ENCODE measurements at places on chromosomes 16 and 17. TPM values are rescaled to one million over a fixed set of nuclear protein-coding genes. Genes with fewer than 3 reads are reported as not detected.
A peak's percentile ranks its signal among the peaks of the same experiment; 100 is the strongest.

DNA sequence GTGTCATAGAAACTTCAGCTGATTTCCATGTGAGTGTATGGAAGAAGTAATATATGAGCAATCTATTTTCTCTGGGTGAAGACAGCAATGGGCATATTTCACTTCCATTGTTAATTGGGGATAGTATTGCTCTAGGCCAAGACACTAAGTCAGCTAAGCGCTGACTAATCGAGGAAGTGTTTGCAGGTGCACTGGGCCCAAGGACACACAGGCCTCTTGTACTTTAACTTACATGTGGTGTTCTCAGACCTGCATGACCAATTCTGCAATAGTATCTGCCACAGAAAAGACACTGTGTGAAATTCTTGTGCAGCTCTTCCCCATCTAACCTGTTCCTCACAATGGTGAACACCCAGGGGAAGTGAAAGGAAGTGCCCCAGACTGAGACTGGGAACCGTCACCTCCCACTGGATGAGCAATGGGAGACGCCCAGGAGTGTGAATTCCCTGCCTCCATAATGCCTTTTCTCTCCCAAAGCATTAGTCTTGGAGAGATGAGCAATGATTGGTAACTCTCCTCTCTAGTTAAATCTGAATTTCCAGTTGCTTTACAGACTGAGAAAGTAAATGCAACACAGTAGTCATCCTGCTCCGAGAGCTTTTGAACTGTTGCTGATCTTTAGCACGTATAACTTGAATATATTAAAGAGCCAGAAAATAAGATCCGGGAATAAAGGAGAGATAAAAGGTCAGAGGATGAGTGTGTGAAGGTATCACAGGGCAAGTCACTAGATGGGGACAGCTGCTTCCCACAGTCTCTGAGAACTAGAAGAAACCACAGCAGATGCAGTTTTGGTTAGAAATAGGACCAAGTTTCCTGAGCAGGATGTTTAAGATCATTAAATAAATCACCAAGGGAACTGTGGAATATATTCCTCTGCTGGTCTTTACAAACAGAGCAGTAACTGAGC lies 82.6 kb downstream of the CDK5R1 start:
- no peaks in the 10 kb centered on the region for H3K27me3 ChIP-seq
- DNase-seq: no peak
- H3K27ac ChIP-seq: no peak overlapping the region
- H3K36me3 ChIP-seq: peaks cover 4% of the 10 kb centered on the region

DHX8 gene
- 16.5 TPM for polyA plus RNA-seq

- H3K27me3 ChIP-seq: no peaks in the 10 kb centered on the region
- no peak for DNase-seq
- H3K36me3 ChIP-seq: peaks cover 3% of the 10 kb centered on the region
- H3K4me3 ChIP-seq: no peak overlapping the region
Measured at GRCh38 chr17:16877099-16877498, 94.8 kb downstream of the TNFRSF13B start.

DNA sequence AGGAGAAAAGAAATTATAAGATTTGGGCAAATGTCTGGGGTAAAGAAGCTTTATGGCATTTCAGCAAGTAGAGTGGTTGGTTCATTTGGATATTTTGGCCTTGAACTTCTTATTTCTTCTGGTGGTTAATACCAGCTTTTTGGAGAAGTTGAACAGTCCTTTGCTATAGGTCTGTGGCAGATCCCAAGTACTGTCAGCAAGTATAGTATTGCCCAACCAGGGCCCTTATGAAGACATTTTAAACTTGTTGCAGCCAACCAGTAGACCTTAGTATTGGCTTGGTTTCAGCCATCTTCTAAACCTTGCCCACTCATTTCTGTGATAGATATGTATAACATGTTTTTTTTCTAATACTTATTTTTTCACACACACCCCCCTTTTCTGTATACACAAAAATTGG lies 2.2 kb downstream of the SP2 start:
- DNase-seq: no peak
- H3K36me3 ChIP-seq: no peaks in the 10 kb centered on the region
- no peak overlapping the region for H3K27ac ChIP-seq
- peaks cover 72% of the 10 kb centered on the region for H3K4me1 ChIP-seq

DNA sequence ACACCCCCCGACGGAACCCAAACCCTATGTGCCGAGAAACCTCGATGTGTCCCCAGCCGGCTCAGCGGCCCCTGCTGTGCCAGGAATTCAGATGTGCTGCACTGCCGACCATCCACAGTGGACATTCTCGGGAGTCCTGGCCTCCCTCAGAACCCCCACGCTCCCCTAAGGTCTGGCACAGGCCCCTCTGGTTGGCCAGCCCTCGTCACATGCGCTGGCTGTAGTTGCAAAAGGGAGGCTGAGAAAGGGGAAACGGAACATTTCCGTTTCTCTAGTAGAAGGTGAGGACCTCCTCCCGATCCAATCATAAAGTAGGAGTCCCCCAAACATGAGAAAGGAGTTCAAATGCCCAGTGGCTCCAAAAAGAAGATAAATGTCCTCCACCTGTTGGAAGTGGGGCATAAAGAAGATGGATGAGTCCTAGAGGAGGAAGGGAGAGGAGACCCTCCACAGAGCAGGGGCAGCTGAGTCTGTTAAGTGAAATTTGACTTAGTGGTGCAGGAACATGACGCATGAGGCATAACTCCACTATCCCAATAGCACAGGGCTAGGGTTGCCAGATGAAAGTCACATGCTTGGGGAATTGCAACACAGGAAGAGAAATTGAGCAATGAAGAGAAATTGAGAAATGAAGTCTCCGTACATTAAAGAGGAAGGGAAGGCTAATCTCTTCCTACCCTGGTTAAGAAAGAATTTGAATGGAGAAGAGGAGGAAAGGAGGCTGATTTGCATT lies 49.3 kb upstream of the WSB1 start:
- DNase-seq: no peak
- no peak overlapping the region for H3K4me3 ChIP-seq
- H3K27me3 ChIP-seq: peaks cover 4% of the 10 kb centered on the region
- H3K4me1 ChIP-seq: peaks cover 7% of the 10 kb centered on the region
- H3K27ac ChIP-seq: no peak overlapping the region
- H3K36me3 ChIP-seq: no peaks in the 10 kb centered on the region

DNA sequence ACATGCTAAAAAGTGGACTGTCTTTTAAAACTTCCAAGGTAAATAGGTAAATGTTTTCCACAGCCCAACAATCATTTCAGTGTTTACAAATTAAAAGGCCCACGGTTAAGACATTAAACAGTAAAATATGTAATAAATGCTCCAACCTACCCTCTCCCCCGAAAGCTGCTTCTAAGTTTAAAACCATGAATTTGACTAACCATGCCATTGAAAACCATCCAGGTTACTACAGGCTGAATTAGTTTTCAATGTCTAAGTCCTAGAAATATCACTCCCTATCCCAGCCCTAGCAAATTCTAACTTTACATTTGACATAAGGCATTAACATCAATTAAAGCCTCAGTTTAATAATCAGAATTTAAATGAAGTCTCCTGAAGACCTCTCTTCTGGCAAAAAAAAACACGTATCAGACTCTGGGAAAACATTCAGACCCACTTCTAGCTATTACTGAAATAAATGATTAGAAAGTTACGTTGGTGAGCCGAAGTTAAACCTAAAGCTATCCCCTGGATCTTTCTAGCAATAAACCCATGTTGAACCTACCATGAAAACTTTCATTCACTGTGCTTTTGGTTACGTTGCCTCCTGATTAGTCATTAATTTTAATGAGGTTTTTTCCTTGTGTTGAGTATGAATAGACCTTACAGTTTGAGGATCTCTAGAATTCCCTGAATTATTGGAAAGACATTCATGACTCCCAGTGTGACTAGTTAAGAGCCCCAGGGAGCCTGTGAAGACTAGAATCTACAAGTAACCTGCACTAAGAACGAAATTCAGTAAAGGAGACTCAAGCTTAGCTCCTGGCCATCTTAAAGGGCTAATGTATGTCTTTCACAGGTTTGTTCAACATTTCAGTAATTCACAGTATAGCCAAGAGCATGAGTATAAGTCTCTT lies 1.7 kb upstream of the POLG2 start:
- peak; percentile 14 for DNase-seq
- peaks cover 99% of the 10 kb centered on the region for H3K4me1 ChIP-seq
- H3K36me3 ChIP-seq: peaks cover 50% of the 10 kb centered on the region
- H3K27ac ChIP-seq: peak overlapping the region; percentile 100
- peaks cover 55% of the 10 kb centered on the region for H3K27me3 ChIP-seq

KAT2A gene
- 2.9 TPM for polyA plus RNA-seq

DNA sequence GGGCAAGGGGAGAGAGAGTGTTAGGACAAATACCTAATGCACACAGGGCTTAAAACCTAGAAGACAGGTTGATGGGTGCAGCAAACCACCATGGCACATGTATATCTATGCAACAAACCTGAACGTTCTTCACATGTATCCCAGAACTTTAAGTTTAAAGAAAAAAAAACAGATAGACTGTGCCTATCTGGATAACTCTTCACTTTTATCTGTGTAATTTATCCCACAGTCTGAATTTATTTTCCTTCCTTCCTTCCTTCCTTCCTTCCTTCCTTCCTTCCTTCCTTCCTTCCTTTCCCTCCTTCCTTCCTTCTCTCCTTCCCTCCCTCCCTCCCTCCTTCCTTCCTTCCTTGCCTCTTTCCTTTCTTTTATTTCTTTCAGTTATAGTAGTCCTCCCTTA lies 370.7 kb downstream of the CDH8 start:
- no peaks in the 10 kb centered on the region for H3K36me3 ChIP-seq
- H3K27ac ChIP-seq: no peak overlapping the region
- H3K4me3 ChIP-seq: no peak overlapping the region
- DNase-seq: no peak

GRCh38 chr16:55834049-55834448 lies 1.2 kb upstream of the CES1 start:
- peaks cover 2% of the 10 kb centered on the region for H3K27me3 ChIP-seq
- no peaks in the 10 kb centered on the region for H3K36me3 ChIP-seq
- no peak overlapping the region for H3K27ac ChIP-seq
- no peak for DNase-seq

- DNase-seq: no peak
- peaks cover 2% of the 10 kb centered on the region for H3K27me3 ChIP-seq
- no peak overlapping the region for H3K27ac ChIP-seq
- H3K4me3 ChIP-seq: no peak overlapping the region
Measured at GRCh38 chr16:2860826-2861567, 3.0 kb upstream of the PRSS22 start.

- peaks cover 7% of the 10 kb centered on the region for H3K27me3 ChIP-seq
- no peak overlapping the region for H3K27ac ChIP-seq
- no peaks in the 10 kb centered on the region for H3K36me3 ChIP-seq
- DNase-seq: no peak
- no peak overlapping the region for H3K4me3 ChIP-seq
Measured at GRCh38 chr16:57865746-57866528, 63.6 kb upstream of the KIFC3 start.

NOS2 gene
- polyA plus RNA-seq: not detected

KRT9 gene
- not detected for polyA plus RNA-seq

DNA sequence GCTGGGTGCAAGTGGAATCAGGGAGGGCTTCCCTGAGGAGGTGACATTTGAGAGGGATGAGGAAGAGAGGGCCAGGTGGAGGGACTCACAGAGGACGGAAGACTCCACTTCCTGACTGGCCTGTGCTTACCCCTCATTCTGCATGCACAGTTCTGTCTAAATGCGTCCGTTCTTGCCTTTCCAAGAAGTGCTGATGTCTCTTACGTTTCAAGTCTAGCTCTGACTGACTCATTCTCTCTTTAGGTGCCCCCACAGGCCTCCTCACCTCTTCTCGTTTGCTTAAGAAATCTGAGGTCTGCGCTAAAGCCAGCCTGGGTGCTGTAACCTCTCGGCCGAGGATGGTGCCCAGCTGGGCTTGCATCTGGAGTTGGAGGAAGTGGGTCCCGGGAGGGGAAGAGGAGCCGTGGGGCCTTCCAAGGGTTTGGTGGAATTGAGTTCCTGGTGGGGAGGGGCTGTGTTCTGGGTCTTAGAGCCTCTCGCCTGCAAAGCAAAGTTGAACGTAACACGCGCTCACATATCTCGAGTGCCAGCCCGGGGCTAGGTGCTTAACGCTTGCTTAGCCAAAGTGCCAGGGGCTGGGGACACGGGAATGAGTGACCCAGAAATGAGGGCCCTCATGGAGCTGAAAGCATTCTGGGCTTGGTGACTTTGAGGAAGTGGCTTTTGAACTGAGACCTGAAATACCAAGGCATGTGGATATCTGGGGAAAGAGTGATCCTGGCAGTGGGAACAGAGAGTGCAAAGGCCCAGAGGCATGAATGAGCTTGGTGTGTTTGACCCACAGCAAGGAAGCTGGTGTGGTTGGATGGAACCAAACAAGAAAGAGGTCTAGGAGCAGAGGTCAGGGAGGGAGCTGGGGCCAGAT lies 4.8 kb downstream of the IL4R start:
- no peaks in the 10 kb centered on the region for H3K36me3 ChIP-seq
- H3K4me1 ChIP-seq: peaks cover 63% of the 10 kb centered on the region
- peak; percentile 49 for DNase-seq
- peak overlapping the region; percentile 79 for H3K4me3 ChIP-seq
- H3K27ac ChIP-seq: peak overlapping the region; percentile 99

GRCh38 chr17:48263731-48264035 lies 156.1 kb downstream of the SNX11 start:
- H3K27me3 ChIP-seq: peaks cover 9% of the 10 kb centered on the region
- peaks cover 38% of the 10 kb centered on the region for H3K4me1 ChIP-seq
- no peak for DNase-seq
- no peak overlapping the region for H3K4me3 ChIP-seq
- no peaks in the 10 kb centered on the region for H3K36me3 ChIP-seq

TNK1 gene
- polyA plus RNA-seq: 0.29 TPM

DNA sequence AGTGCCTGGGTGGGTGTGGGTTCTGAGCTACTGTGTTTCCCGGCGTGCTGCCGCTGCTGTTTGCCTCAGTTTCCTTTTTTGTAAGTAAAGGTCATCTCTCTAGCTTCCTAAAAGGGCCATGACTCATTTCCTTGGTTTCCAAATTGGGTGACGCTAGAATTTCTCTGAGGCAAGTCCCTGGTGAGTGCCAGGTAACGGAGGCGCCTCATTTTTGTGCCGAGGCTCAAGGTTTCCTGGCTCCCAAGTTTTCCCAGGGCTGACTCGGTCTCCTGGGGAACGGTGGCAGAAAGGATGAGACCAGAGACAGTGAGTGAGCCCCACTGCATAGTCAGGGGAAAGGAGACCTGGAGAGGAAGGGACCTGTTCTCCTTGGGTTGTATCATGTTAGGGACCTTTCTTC lies 20.3 kb downstream of the MSI2 start:
- H3K36me3 ChIP-seq: peaks cover 24% of the 10 kb centered on the region
- H3K4me1 ChIP-seq: peaks cover 18% of the 10 kb centered on the region
- H3K27me3 ChIP-seq: peaks cover 3% of the 10 kb centered on the region
- no peak overlapping the region for H3K27ac ChIP-seq

Data from immature natural killer cell (primary cell).